ENCODE measurements at places on chromosomes 5 and 9. TPM values are rescaled to one million over a fixed set of nuclear protein-coding genes. Genes with fewer than 3 reads are reported as not detected.

KCTD16 gene
- total RNA-seq: not detected

DNA sequence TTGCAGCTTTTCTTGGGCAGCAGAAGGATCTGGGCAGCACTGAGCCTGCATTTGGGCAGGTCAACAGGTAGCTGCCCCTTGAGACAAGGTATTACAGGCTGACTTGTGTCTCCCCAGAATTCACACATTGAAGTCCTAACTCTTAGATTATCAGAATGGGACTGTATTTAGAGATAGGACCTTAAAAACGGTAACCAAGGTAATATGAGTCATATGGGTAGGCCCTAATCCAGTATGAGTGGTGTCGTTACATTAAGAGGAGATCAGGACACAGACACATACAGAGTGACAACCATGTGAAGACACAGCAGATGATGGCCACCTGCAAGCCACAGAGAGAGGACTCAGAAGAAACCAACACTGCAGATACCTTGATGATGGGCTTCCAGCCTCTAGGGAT is 3.2 kb downstream of the C1QTNF2 start:
- peaks cover 12% of the 10 kb centered on the region for H3K36me3 ChIP-seq
- DNase-seq: no peak
- H3K27me3 ChIP-seq: peaks cover 77% of the 10 kb centered on the region
- H3K27ac ChIP-seq: no peak overlapping the region
- H3K4me1 ChIP-seq: peaks cover 21% of the 10 kb centered on the region

IL13 gene
- 0.20 TPM for total RNA-seq

GRCh38 chr9:69744688-69745380 is 15.0 kb downstream of the PTAR1 start:
- H3K27me3 ChIP-seq: no peaks in the 10 kb centered on the region
- H3K36me3 ChIP-seq: peaks cover 12% of the 10 kb centered on the region
- no peak for DNase-seq
- H3K4me1 ChIP-seq: peaks cover 32% of the 10 kb centered on the region
- H3K4me3 ChIP-seq: no peak overlapping the region

DNA sequence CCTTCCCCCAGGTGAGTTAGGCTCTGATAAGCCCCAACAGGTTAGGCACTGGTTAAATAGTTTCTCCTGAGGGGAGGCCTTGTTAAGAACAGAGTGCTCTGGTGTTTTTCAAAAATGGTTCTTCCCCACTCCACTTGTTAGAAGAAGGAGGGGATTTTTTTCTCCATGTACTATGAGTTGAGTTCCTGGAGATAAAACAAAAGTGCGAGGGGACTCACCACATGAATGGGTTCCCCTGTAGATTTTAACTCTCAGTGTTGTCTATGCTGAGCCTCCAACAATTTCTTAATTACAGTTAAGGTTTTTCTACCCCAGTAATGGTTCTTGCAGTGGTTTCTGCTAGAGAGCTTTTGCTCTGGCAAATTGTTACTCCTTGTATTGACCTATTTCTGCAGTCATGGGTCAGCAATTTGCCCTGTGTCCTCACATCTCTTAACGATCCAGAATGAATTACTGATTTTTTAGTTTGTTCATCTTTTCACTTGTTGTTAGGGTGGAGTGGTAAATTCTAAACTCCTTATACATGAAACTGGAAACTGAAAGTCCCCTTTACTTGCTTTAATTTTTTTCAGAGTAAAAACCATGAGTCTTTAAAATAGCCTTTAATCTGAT is 44.4 kb downstream of the SCAMP1 start:
- peaks cover 31% of the 10 kb centered on the region for H3K4me1 ChIP-seq
- no peak overlapping the region for H3K27ac ChIP-seq
- no peak for DNase-seq
- H3K4me3 ChIP-seq: no peak overlapping the region

Measured in T-helper 17 cell (primary cell).